Non-pigmented ciliary epithelial cell (primary cell): ENCODE measurements at places on chromosomes 5 and 9.
A peak's percentile ranks its signal among the peaks of the same experiment; 100 is the strongest.

DNA sequence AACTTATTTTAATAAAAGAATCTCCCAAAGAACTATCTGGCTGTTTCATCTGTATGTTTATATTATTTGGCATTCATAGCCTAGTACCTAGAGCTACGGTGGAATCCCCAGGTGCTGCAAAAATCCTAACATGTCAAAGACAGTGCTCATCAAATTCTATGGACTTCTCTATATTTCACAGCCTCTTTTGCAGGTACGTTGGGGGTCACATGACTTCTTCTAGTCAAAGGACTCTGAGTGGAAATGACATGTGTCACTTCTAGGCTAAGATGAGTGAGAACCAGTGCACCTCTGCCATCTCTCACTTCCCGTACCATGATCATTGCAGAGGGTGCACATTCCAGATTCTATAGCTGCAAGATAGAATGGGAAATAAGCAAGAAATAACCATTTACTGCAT, 72.5 kb upstream of the PTGER4 start:
- DNase-seq = no peak

DNA sequence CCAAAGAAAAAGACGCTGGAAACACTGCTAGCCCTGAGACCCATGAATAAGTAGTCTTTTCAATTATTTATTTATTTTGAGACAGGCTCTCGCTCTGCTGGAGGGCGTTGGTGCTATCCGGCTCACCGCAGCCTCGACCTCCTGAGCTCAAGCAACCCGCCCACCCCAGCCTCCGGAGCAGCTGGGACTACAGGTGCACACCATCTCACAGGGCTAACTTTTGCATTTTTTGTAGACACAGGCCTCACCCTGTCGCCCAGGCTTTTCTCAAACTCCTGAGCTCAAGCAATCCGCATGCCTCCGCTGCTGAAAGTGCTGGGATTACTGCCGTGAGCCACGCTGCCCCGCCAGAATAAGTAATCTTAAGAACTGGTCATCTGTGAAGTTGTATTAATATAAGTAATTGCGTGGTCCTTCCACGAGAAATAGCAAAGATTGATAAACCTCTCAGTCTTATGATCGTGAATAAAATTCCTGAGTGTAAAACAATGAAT, 1.6 kb downstream of the ANXA2R start:
- no peak for DNase-seq

- DNase-seq = peak; percentile 75
These were observed 237.8 kb downstream of the PAPPA start for GRCh38 chr9:116391306-116391900.

- no peak for DNase-seq
These were observed 26.8 kb downstream of the LURAP1L start for GRCh38 chr9:12801663-12802062.

DNA sequence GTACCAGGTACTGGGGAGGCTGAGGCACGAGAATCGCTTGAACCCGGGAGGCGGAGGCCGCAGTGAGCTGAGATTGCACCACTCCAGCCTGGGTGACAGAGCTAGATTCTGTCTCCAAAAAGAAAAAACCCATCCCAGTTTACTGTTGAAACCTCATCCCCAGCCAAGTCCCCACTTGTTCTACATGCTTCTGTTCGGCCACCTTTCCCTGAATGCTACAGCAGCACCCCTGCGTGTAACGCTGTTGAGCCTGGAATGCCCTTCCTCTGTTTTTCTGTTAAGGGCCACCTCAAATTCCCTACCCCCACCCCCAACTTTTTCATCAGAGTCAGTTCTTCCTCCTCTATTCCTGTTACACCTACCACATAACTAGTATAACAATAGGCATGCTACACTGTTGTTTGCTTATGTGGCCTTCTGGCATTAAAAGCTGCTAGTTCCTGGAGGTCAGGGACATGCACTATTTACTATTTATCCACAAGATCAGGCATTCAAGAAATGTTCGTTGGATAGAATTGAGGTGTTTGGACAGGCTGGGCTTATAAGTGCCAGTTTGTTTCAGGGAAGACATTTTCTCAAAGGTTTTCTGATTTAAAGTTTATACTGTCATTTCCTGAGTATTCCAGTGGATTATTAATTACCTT, 47.1 kb upstream of the C5orf47 start:
- DNase-seq = no peak

GRCh38 chr5:71924980-71925379, 182.3 kb upstream of the MAP1B start:
- no peak for DNase-seq

DNA sequence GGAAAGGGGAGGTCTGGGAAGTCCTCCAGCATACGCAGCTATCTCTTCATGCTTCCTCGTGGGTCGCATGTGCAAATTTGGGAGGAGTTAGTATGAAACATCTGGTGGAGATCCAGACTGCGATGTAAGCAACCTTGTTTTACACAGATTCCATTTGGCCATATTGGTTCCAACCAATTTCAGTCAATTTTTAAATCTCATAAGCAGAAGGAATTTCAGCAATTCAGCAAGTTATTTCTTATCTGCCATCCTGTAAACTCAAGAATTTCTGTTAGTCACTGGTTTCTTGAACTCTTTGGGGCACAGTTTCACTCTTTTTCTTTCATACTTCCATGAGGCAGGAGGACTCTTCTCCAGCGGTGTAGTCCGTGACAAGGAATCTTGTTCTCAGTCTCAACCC, 130.4 kb upstream of the CLINT1 start:
- DNase-seq = no peak

DNA sequence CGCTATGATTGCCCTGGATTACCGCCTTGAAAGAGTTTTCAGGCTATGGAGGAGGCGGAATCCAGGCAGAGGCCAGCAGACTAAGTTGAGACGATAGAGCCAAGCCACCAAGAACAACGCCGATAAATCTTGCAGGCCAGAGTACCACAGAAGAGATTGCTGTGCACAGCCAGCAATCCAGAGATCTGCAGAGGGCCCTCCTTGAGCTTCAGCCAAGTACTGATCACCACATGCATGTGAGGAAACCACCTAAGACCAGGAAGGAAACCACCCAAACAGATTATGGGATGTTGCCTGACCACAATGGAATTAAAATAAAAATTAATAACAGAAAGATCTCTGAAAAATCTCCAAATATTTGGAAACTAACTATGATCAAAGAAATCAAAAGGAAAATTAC, 74.9 kb downstream of the GCNT4 start:
- no peak for DNase-seq

- no peak for DNase-seq
These were observed 689 bp downstream of the CNTRL start for GRCh38 chr9:121075251-121076036.

DNA sequence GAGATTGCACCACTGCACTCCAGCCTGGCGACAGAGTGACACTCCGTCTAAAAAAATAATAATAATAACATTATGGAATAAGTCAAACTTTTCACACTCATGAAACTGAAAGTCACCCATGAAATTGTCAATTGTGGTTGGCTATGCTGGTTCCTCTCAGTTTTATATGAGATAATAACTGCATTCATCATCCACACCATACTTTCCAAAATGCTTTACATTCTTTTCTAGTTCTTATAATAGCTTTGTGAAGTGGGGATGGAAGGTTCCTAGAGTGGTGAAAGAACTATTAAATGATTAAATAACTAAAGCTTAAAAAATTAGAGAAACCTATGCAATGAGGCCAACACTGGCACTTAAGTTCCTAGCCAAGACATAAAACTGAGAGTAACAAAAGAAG, 12.6 kb upstream of the ASPN start:
- DNase-seq = no peak

DNA sequence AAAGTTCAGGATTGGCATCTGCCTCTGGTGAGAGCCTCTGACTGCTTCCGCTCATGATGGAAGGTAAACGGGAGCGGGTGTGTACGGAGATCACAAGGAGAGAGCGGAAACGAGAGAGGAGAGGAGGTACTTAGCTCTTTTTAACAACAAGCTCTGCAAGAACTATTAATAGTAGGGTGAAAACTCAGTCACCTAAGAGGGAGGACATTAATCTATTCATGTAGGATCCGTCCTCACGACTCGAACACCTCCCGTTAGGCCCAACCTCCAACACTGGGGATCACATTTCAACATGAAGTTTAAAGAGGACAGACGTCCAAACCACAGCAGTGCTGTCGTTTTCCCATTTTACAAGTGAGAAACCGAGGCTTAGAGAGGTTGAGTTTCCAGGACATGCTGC, 173.7 kb downstream of the SLC28A3 start:
- no peak for DNase-seq

DNA sequence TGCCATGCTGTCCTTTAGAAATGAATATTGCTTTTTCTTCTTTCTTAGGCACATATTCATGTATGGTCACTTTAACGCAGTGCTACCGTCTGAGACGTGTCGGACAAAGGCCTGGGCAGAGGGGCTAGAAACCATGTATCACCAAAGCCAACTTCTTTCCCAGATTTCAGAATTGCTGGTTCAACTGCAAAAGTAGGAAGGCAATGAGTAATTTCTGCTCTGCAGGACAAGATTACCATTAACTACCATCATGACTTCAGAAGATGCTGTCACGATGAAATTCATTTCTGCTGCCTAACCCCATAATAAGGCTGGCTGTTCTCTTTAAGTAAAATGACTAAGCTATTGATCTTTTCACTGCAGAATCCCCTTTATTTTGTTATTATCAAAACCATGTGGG, 306.7 kb downstream of the PDE4D start:
- no peak for DNase-seq

GRCh38 chr9:12774861-12775678, at the start of gene LURAP1L:
TSS of gene LURAP1L (plus strand) at chr9:12775020. CDS start at chr9:12775716, 696 bp downstream.
- DNase-seq = peak; percentile 43

DNA sequence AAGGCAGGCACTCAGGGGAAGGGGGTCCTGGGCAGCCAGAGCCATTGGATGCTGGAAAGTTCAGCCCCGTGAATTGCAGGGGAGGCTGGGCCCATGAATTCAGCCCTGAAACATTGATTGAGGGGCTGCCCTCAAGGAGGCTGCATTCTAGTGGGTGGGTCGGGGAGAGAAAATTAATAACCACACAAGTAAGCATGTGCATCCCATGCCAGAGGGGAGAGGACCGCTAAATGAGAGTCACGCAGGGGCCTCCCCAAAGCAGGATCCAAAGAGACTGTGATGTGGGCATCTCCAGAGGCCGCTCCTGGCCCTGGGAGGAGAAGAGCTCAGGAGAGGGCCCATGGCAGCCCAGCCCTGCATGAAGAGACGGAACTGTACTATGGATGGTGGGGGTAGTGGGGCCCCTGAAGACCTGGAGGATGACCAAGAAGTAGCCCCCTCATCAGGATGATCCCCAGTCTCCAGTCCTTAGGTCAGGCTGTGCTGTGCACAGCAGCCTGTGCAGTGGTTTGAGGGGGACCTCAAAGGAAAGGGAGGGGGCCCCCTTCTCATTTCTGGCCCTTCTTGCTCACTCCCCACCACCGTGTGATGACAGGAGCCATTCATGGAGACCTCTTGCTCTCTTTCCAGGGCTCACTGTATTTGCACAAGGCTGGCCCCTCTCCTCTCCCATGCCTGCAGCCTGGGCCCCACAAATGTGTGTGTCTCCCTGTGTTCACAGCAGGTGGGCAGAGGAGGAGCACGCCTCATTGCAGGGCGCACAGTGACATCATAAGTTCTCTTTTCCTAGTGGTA, 233.6 kb upstream of the IRX1 start:
- DNase-seq = no peak

- DNase-seq = no peak
These were observed 14.5 kb downstream of the PHAX start for GRCh38 chr5:126615286-126615685.

- DNase-seq = no peak
These were observed 136.7 kb upstream of the ZNF462 start for GRCh38 chr9:106726070-106726815.

DNA sequence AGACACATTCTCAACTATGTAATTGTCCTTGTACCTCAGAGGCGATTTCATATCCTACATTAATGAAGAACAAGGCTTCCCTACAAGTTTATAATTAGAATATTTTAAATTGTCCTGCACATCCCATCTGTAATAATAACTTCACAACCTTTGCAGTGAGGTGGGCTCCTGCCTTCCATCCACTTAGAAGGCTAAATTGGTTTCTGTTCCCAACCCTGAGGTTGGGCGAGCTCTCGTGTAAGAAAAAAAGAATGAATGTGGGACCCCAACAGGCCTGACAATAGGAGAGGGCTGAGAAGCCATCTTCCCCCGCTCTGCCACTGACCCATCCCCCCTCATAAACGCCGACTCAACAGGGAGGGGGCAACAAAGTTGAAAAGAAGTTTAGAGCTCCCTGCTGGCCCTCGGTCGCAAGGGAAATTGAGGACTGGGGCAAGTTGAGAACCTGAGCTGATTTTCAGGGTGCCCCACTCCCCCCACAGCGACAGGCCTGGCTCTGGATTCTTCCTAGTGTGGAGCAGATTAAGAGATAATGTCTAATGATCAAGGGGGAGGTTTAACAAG, 9.4 kb downstream of the BARHL1 start:
- DNase-seq = no peak

- DNase-seq = no peak
These were observed 475.4 kb downstream of the MED10 start for GRCh38 chr5:5902678-5903646.

- DNase-seq = no peak
These were observed 587.7 kb upstream of the GRAMD2B start for GRCh38 chr5:125835293-125836172.

DNA sequence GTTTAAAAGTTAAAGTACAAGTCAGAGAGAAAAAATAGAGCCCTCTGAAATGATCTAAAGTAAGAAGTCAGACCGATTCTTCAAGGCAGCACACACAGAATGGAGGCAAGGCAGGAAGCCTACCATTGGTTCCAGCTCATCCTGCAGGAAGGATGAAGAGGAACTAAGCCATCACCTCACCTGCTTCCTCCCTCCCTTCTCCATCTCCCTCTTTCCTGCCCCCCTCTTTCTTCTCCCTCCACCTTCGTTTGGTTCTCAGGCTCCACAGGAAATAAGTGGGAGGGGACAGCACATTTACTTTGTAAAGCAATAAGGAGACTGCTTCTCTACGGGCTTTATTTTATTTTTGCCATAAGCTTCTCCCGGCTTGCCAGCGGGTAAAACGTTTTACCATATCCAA, 213.4 kb downstream of the TRIM32 start:
- DNase-seq = no peak

DNA sequence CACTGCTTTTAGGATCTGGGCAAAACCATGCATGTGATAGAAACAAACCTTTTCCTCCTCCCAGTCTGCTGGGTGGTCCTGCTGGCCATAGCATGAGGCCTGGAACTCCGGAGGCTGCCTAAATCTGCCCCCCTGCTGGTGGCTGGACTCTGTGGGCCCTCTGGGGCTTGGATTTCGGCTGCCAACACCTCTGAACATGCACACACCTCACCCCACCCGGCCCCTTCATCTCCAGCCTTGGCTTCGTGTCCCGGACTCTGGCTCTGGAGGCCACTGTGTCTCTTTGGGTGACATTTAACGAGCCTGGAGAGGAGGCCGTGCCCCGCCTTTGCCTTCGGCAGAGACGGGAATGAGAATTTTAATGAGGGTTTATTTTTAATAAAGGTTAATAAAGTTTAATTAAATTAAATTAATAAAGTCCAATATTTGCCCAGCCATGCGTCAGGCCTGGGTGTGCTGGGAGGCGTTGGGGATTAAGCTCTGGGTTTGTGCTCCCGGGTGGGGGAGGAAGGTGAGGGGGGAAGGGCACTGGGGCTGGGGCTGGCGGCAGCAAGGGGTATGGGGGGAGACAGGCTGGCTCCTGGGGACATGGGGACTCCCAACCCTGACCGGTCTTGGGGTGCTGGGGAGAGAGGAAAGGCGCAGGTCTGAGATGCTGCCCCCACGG, 251.8 kb downstream of the PBX3 start:
- no peak for DNase-seq
